Right ventricle myocardium superior (tissue), 1 donor: ENCODE measurements at places on chromosomes 12 and 14.

DNA sequence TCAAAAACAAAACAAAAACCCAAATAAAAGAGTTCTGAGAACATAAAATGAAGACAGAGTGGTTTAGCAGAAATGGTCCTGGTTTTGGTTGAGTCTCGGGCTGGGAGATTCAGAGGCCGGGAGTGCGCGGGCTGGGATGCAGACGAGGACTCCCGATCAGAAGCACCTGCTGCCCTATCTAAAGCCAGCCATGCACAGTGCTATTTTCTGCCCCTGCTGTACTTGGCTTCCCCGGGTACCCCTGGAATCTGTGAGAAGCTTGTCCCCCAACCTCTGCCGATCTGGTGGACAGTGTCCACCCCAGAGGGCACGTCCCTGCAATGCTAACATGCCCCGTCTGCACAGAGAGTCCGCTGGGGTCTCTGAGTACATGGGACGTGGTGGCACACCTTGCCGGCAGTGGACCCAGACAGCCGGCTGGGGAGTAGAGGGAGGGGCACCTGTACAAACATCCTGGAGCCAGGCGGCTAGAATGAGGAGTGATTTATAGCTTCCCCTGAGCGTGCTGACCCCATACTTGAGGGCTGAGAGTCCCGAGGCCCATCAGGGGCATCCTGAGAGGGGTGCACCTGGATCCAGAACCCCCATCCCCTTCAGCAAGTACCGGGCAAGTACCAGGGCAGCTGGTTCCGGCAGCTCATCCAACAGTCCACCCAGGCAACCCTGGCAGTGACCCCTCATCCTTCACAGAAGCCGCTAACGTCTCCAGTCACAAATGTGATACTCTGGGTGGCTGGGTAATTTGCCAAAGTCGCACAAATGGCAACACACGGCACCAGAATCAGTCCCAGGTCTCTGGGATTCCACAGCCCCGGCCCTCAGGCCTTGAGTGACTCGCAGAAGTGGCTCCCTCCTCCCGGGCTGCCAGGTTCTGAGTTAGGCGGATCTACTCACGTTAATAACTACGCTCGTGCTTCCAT, 37.1 kb downstream of the CHGA start:
- DNase-seq: peak; percentile 42

GRCh38 chr12:26274441-26275312, 79.3 kb downstream of the SSPN start:
- DNase-seq: peak; percentile 86

- no peak for DNase-seq
Observed at GRCh38 chr14:55126932-55127459, 2.1 kb upstream of the LGALS3 start.

DNA sequence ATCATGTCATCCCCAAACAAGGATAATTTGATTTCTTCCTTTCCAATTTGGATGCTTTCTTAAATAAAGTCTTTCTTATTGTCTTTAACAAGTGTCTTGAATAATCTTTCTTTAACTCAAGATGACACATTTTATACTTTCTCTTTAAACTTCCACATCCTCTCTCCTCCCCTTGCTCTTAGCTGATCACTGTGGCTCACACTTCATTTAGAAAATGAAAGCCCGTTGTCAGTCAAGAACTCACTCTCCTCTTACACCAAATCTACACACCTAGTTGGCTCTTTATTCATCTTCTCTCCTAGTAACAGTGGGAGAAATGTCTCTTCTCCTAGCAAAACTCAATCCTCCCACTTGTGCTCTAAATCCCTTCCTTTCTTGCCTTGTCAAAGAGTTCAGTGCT, 10.4 kb upstream of the RMST start:
- DNase-seq: no peak

- no peak for DNase-seq
Observed at GRCh38 chr12:116808113-116809105, 70.3 kb downstream of the RNFT2 start.

DNA sequence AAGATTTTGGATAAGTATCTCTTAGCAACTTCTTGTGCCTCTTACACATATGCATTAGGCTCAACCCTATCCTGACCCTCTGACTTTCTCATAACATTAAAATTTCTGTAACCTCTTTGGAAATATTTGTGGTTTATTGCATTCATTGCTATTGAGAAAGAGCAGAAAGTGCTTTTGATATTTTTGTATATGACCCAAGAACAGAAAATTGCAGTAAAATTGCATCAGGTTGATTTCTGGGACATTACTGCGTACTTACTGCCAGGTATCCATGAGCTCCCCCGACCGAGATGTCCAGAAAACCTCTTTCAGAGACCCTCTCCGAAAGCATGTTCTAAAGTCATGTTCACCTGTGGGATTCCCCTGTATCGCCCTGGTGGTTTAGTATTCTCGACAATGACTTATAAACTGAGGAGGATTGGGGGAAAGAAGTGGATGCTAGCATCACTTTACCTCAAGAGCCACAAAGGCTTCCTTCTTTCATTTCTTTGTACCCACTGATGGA, 14.5 kb upstream of the IL22 start:
- DNase-seq: no peak
